ENCODE measurements at places on chromosomes 4 and X. TPM values are rescaled to one million over a fixed set of nuclear protein-coding genes. Genes with fewer than 3 reads are reported as not detected.
A peak's percentile ranks its signal among the peaks of the same experiment; 100 is the strongest.

DNA sequence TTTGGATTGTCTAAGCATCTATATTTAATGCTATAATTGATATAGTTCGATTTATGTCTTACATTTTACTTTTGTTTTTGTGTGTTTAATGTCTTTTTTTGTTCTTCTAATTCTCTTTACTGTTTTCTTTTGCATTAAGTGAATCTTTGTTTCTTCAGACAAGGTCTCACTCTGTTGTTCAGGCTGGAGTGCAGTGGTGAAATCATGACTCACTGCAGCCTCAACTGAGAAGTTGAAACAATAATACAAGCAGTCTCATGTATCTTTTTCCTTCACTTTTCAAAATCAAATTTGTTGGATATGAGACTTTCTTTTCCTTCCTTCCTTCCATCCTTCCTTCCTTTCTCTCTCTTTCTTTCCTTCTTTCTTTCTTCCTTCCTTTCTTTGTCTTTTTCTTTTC lies 1401.6 kb downstream of the ADGRL3 start:
- no peak overlapping the region for H3K4me3 ChIP-seq
- H3K27me3 ChIP-seq: no peaks in the 10 kb centered on the region
- no peaks in the 10 kb centered on the region for H3K4me1 ChIP-seq
- no peaks in the 10 kb centered on the region for H3K36me3 ChIP-seq

- H3K4me3 ChIP-seq: no peak overlapping the region
- H3K4me1 ChIP-seq: no peaks in the 10 kb centered on the region
- no peak overlapping the region for H3K27ac ChIP-seq
Measured at GRCh38 chr4:173013232-173013930, 155.2 kb upstream of the GALNT7 start.

GRCh38 chr4:35695003-35695402 lies 549.3 kb downstream of the ARAP2 start:
- no peak overlapping the region for H3K27ac ChIP-seq
- H3K4me3 ChIP-seq: no peak overlapping the region
- H3K27me3 ChIP-seq: no peaks in the 10 kb centered on the region
- no peaks in the 10 kb centered on the region for H3K36me3 ChIP-seq

GRCh38 chr4:124414276-124415040 lies 298.1 kb downstream of the ANKRD50 start:
- no peaks in the 10 kb centered on the region for H3K4me1 ChIP-seq
- H3K36me3 ChIP-seq: no peaks in the 10 kb centered on the region
- H3K27me3 ChIP-seq: no peaks in the 10 kb centered on the region
- no peak overlapping the region for H3K4me3 ChIP-seq

GRCh38 chrX:71292669-71293365 lies 8.7 kb upstream of the ITGB1BP2 start:
- peaks cover 9% of the 10 kb centered on the region for H3K4me1 ChIP-seq
- H3K36me3 ChIP-seq: peaks cover 45% of the 10 kb centered on the region
- no peaks in the 10 kb centered on the region for H3K27me3 ChIP-seq
- no peak overlapping the region for H3K4me3 ChIP-seq
- no peak overlapping the region for H3K27ac ChIP-seq

DNA sequence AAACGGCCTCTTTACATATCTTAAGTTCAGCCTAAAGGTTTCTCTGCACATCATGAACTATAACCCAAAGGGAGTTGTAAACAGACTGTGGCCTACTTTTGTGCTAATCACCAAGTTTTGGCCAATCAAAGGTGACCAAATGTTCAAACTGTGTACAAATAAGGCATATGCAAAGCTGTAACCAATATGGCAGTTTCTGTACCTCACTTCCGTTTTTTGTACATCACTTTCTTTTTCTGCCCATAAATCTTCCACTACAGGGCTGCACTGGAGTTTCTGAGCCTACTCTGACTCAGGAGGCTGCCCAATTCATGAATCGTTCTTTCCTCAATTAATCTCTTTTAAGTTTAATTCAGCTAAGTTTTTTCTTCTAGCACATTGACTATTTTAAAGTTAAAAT lies 318.7 kb downstream of the SLC7A11 start:
- no peaks in the 10 kb centered on the region for H3K4me1 ChIP-seq
- no peak for DNase-seq
- H3K4me3 ChIP-seq: no peak overlapping the region
- H3K27ac ChIP-seq: no peak overlapping the region

DNA sequence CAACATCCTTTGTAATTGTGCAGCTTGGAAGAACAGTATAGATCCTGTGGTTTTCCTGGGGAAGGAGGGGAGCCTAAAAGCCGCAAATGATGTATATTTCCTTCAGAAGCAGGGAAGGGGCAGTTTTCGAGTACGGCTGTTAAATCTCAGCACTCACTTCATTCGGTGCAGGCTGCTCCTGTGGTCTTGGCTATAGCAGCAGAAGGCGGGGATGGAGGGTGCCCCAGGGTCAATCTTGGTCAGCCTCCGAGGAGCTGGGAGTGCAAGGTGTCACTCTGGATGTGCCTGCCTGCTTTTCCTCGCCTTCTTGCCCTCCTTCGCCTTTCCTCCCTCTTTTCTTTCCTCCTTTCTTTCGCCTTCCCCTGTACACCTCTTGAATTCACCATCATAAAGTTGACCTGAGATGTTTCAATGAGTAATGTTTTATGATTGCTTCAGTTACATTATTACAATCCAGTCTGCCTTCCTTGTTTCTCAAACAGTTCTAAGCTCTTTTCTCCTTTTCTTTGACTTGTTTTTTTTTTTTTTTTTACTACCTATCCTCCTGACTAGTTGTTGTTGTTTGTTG lies 101.6 kb downstream of the RELL1 start:
- no peak for DNase-seq
- H3K4me3 ChIP-seq: no peak overlapping the region
- peaks cover 5% of the 10 kb centered on the region for H3K36me3 ChIP-seq
- peaks cover 24% of the 10 kb centered on the region for H3K27me3 ChIP-seq

DNA sequence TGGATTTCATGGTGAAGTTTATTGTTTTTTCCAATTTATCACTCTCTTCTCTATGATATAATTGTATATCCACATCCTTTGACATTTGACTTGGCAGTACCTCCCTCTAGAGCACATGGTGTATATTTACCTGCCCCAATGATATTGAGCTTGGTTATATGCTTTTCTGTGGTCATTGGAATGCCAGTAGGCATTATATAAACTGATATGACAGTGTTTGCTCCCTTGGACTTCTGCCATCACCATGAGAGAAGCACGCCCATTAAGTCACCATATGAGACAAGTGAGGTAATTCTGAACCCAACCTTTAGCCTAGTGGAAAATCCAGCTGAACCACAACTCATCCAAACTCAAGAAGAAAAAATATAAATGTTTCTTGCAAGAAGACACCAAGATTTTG lies 2761.5 kb downstream of the ARAP2 start:
- no peak overlapping the region for H3K27ac ChIP-seq
- no peaks in the 10 kb centered on the region for H3K4me1 ChIP-seq

DNA sequence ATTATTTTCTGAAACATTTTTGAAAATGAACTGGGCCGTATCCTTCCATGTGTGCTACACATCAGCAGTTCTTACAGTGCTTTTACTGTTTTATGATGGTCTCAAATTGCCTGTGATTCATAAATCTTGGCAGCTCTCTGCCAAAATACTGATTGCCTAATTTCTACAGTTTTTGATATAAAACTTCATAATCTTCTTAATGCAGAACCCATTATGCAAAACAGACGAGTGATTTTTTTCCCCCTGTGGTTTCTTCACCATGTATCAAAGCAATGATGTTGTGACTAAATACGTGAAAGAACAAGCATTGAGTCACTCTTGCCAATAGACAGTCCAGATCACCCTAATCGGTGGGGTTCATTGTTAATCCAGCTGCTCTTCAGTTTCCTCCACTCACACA lies 156.4 kb upstream of the WDR1 start:
- H3K4me1 ChIP-seq: peaks cover 4% of the 10 kb centered on the region
- DNase-seq: no peak
- H3K4me3 ChIP-seq: no peak overlapping the region
- H3K27ac ChIP-seq: no peak overlapping the region
- H3K36me3 ChIP-seq: no peaks in the 10 kb centered on the region
- no peaks in the 10 kb centered on the region for H3K27me3 ChIP-seq

DNA sequence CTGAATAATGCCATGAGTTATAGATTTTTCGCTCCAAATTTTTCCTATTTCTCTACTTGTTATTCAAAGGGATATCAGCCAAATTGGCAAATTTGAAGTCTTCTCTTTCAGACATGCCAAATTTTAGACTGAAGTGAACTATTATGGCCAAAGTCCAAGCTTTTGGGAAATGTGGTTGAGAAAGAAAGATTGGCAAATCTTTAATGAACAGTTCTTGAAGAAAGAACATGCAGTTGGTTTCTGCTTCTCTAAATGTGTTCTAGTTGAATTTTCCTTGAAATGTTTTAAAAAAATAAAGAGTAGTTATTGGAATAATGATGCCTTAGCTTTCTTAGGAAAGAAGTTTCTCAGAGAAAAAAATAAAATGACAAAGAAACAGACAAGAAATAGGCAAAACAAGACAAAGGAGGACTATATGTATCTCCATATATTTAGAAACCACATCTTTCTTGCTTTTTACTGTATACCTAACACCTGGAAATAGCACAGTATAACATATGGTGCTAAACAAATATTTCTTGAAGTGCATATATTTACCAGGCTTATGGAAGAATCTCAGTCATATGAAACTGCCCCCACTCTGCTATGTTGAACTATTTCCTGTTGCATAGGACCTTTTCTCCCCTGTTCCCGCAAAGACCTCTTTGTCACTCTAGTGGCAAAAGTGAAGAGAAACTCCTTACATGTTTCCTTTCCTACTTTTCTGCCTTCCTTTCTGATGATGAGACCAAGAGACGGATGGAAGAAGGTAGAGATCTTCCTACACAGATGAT lies 250.0 kb downstream of the ARHGAP24 start:
- H3K4me1 ChIP-seq: no peaks in the 10 kb centered on the region
- H3K27me3 ChIP-seq: no peaks in the 10 kb centered on the region
- H3K27ac ChIP-seq: no peak overlapping the region

DNA sequence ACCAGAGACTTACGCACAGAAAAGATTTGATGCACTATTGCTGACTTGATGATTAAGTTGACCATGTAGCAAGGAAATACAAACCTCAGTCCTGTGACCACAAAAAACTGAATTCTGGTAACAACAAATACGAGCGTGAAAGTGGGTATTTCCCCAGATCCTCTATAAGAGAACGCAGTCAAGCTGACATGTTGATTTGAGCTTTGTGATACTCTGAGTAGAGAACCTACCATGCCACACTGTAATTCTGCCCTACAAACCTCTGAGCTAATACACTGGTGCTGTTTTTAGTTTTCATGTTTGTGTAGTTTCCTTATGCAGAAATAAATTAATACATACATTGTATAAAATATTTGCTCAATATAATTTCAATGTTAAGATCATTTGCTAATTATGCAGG lies 565.6 kb upstream of the EPHA5 start:
- no peak overlapping the region for H3K4me3 ChIP-seq
- H3K27ac ChIP-seq: no peak overlapping the region
- no peaks in the 10 kb centered on the region for H3K36me3 ChIP-seq
- DNase-seq: no peak
- no peaks in the 10 kb centered on the region for H3K27me3 ChIP-seq

DNA sequence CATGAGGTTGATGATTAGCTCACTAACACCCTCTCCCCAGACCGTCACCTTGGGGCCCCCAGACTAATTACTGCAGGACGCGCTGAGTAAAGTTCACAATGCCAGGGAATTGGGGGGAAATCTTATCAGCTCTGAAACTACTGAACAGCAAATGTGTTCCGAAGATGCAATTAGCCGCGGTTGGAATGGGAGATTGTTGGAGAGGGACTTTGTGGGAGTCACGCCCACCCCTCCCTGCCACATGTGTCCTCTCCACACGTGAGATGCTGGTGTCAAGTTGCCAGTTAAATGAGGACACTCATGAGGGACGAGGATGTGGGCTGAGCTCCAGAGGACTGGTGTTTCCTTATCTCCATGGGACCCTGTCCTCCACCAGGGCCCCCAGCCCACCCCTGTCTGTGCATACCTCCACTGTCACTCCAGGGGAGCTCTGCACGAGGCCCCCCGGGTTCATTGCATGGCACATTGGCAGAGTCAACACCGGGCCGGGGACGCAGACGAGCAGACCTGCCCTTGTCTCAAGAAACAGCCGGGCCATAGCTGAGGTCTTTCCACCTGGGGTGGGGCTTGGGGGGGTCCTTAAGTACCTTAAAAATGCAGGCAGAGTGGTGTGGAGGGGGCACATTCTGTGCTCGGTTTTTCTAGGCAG lies 175.4 kb upstream of the PSAPL1 start:
- no peak overlapping the region for H3K4me3 ChIP-seq
- no peak overlapping the region for H3K27ac ChIP-seq
- H3K36me3 ChIP-seq: no peaks in the 10 kb centered on the region
- no peak for DNase-seq

DNA sequence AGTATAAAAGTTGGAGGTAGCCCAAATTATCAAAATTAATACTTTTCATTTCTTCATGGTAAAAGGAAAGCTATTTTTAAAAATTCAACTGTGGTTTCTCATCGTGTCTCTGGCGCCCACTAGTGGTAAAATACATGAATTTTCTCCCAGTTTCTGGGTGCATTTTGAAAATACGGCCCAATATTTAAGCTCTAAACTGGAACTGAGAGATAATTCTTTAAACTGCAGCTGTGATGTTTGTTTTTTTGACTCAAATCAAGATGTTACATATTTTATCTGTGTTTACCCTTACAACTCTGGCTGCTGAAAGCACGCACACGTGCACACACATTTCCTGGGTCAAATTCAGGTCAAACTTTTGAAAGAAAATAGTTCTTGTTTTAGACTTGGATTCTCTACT lies 123.9 kb upstream of the ACSL4 start:
- no peak overlapping the region for H3K4me3 ChIP-seq
- H3K27ac ChIP-seq: no peak overlapping the region
- H3K36me3 ChIP-seq: no peaks in the 10 kb centered on the region
- no peaks in the 10 kb centered on the region for H3K27me3 ChIP-seq
- DNase-seq: no peak

DNA sequence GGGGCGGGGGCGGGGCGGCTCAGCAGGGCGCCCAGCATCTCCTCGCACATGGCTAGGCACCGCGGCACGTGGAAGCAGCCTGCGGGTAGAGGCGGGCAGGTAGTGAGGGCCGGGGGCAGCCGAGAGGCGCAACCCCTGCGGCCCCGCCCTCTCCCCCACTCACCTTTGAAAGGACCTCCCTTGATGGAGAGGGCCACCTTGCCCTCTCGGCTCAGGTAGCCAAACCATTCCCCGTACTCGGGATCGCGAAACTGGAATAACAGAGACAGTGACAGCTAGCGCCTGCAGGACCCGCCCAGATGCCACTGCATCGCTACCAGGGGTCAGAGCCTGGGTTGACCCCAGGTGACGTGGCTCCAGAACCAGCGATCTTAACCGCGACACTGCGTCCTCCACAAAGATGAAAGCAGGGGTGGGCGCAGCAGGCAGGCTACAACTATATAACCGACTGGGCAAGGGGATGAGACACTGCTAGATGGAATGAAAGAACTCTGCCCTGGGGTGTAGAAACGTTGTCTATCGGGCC lies 552 bp upstream of the NAA10 start:
- peaks cover 31% of the 10 kb centered on the region for H3K4me1 ChIP-seq
- no peak for DNase-seq
- H3K27me3 ChIP-seq: no peaks in the 10 kb centered on the region
- peak overlapping the region; percentile 20 for H3K27ac ChIP-seq

The KCND1 gene
- total RNA-seq: 2.5 TPM

The UBQLN2 gene
- total RNA-seq: 52.2 TPM

The MAB21L2 gene
- total RNA-seq: not detected
